ENCODE measurements at places on chromosomes 11 and 22.

GRCh38 chr11:110874437-110875030, 162.3 kb upstream of the ARHGAP20 start:
- no peak for DNase-seq

DNA sequence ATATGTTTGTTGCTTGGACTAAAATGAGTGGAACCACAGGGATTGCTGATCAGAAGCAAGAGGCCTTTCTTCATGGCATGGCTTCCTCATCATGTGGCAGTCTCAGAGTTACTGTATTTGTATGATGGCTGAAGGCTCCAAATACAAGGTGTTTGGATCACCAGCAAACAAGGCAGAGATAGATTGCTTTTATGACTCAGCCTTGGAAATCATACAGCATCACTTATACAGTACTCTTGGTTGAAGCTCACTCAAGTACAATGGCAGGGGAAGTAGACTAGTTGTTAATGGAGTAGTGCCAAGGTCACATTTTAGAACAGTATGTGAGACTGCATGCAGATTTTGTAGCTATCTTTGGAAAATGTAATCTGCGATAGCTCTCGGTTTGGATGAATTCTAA, 16.6 kb downstream of the CAPRIN1 start:
- no peak for DNase-seq

- no peak for DNase-seq
Observed at GRCh38 chr11:76077575-76078150, 128.6 kb downstream of the WNT11 start.

GRCh38 chr11:2460540-2461252, 15.9 kb downstream of the KCNQ1 start:
- no peak for DNase-seq

- no peak for DNase-seq
Observed at GRCh38 chr11:82233201-82233600, 500.5 kb downstream of the FAM181B start.

DNA sequence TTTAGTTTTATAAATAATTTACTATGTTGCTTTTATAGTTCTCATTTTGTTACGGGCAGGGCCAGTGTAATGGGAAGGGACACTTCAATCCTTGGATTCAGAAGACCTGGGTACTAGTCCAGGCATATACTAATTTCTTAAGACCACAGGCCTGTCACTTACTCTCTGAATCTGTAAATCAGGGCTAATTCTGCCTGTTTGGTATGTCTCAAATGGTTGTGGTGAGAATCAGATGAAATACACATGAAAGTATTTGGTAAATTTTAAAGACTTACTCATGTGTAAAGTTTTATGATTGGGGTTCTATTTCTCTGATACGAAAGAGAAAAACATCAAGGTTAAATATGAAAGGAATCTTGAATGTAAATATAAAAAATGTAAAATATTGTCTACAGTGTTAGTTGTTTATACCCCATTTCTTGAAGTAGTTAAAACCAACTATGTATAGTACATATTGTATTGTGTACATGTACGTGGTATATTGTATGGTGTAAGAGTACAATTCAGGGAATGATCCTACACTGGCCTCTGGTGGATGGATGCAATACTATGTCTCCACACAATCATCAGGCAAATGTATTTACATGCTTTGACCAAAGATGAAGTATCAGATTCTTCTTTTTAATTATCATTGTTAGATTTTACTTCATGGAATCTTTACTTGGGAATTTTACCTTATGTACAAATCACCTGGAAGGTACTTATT, 24.5 kb upstream of the RAG2 start:
- DNase-seq = peak; percentile 26

GRCh38 chr11:111819829-111820237, 51.5 kb downstream of the ALG9 start:
- no peak for DNase-seq

- no peak for DNase-seq
Observed at GRCh38 chr22:32795214-32795596, 6.3 kb upstream of the TIMP3 start.

DNA sequence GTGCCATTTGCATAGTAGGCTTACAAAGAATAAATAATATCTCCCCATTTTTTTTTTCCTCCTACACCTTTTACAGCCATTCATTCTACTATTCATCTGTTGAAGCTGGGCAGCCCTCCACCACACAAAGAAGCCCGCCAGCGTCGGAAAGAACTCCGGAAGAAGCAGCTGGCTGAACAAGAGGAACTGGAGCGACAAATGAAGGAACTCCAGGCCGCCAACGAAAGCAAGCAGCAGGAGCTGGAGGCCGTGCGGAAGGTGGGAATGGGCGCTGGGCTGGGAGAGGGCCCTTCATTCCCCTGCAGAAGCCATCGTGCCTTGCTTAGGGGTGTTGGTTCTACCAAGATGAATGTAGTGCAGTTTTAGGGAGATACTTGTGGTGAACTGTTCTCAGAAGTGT, 68.6 kb downstream of the SWAP70 start:
- no peak for DNase-seq

DNA sequence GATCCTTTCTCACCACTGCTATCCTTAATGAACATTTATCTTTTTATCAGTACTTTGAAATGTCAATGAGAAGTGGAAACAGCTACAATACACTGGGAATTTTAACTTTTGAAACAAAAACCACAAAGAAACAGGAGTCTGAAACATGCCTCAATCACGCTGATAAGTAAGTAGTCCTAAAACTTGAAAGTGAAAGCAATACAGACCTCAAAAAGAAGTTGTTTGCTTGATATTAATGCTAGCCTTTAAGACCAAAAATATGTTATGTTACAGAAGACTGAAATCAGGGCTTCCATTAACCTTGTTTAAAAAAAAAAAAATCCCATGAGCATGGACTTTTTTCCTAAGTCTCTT, 21.3 kb downstream of the PHF21A start:
- DNase-seq = no peak

- DNase-seq = no peak
Observed at GRCh38 chr11:126560221-126560620, 204.7 kb downstream of the ST3GAL4 start.

Data from muscle of arm (tissue), 14 donors.